ENCODE measurements at places on chromosomes 6 and 20. TPM values are rescaled to one million over a fixed set of nuclear protein-coding genes. Genes with fewer than 3 reads are reported as not detected.
A peak's percentile ranks its signal among the peaks of the same experiment; 100 is the strongest.

GRCh38 chr20:33716498-33716897 lies 3.6 kb downstream of the PXMP4 start:
- no peaks in the 10 kb centered on the region for H3K27me3 ChIP-seq
- no peak overlapping the region for H3K27ac ChIP-seq
- no peak overlapping the region for H3K4me3 ChIP-seq
- peaks cover 10% of the 10 kb centered on the region for H3K4me1 ChIP-seq
- H3K36me3 ChIP-seq = peaks cover 33% of the 10 kb centered on the region

GRCh38 chr6:95501032-95501904 lies 76.1 kb upstream of the MANEA start:
- DNase-seq = no peak
- H3K4me3 ChIP-seq = no peak overlapping the region
- no peak overlapping the region for H3K27ac ChIP-seq
- H3K27me3 ChIP-seq = no peaks in the 10 kb centered on the region
- no peaks in the 10 kb centered on the region for H3K4me1 ChIP-seq

DNA sequence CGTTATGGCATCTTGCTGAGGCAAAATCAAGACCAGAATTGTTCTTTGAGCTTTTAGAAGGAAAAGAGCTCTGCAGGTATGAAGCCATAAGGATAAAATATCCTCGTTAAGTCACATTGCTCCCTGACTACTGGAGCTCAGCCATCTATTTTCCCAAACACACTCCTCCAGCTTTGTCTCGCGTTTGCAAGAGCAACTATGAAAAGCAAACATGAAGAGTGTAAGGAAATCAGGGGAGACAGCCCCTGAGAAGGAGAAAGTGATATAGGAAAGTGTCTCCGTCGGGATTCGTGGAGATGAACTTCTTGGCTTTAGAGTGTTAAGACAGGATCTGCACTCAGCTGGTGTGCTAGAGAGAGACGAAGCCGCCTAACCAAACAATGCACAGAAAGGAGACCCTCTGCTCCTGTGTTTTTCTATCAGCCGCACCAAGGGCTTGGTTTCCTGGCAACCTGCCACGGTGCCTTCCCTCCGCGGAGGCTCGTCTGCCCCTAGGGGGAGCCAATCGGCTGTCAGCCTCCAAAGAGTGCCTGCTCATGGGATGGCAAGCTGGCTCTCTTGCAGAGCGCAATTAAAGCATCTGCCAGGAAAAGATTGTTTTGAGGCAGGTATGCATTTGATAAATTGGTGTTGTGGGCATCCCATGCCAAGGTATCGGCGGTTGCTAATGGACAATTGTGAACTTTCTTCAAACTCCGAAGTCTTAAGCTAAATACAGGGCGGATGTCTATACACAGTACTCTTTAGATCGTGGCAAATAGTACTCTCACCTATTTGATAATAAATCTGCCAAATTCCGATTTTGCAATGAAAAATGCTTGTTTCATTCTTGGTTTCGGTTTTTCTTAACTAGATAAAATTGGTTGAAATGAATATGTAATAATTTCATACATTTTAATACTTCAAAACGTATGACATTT lies 603.2 kb downstream of the RNF144B start:
- peak; percentile 77 for DNase-seq
- H3K4me3 ChIP-seq = no peak overlapping the region
- no peaks in the 10 kb centered on the region for H3K36me3 ChIP-seq
- H3K27ac ChIP-seq = no peak overlapping the region
- no peaks in the 10 kb centered on the region for H3K27me3 ChIP-seq

GRCh38 chr6:168600381-168600780 lies 159.4 kb downstream of the SMOC2 start:
- H3K36me3 ChIP-seq = peaks cover 2% of the 10 kb centered on the region
- H3K4me3 ChIP-seq = no peak overlapping the region
- H3K27ac ChIP-seq = no peak overlapping the region
- DNase-seq = peak; percentile 39

Gene PRR18
- total RNA-seq = not detected

- H3K27me3 ChIP-seq = no peaks in the 10 kb centered on the region
- peak within 1 kb of the TSS; percentile 98 for H3K4me3 ChIP-seq
- peak within 1 kb of the TSS; percentile 97 for H3K27ac ChIP-seq
- DNase-seq = peak; percentile 98
Observed at GRCh38 chr20:32357869-32358631, at the start of gene ASXL1. Gene ASXL1, plus strand, starts transcription at chr20:32358331. Its CDS starts 445 bp downstream, at chr20:32358776.

- no peaks in the 10 kb centered on the region for H3K27me3 ChIP-seq
- no peak overlapping the region for H3K27ac ChIP-seq
- H3K4me1 ChIP-seq = no peaks in the 10 kb centered on the region
Observed at GRCh38 chr6:24019830-24020229, 106.2 kb upstream of the NRSN1 start.

DNA sequence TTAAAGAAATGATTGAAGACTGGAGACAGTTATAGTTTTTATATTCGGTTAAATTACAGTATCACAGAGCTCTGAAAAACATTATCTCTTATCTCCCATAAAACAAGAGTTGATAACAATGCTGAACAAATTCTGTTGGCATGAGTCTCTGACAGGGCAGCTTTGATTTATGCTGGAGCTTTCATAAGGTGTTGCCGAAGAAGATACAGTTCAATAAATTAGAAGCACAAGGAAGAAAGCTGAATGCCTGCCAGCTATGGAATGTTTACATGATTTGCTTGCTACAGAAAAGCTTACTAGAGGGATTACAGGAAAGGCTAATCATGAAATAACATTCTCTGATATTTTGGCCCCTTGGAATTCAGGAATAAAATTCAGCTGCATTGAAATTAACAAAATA lies 431.9 kb upstream of the GJE1 start:
- no peak overlapping the region for H3K27ac ChIP-seq
- no peaks in the 10 kb centered on the region for H3K36me3 ChIP-seq
- no peak for DNase-seq
- no peaks in the 10 kb centered on the region for H3K27me3 ChIP-seq
- H3K4me3 ChIP-seq = no peak overlapping the region

DNA sequence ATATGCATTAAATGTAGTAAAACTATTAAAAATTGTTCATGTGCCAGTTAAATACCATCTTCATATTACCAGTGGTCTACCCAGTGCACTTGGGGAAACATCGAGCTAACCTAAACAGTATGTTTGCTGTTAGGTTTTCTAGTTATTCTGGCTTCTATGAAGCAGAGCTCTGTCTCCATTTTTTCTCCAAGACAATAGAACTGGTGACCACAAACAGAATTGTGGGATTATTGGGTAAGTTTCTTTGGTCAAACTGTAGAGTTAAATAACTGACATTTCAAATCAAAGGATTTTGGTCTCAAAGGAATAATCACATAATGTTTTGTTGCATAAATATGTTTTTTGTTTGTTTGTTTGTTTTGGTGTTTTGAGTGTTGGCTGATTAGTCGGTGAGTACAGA lies 40.5 kb upstream of the EDN3 start:
- no peaks in the 10 kb centered on the region for H3K4me1 ChIP-seq
- peaks cover 4% of the 10 kb centered on the region for H3K27me3 ChIP-seq
- H3K27ac ChIP-seq = no peak overlapping the region

DNA sequence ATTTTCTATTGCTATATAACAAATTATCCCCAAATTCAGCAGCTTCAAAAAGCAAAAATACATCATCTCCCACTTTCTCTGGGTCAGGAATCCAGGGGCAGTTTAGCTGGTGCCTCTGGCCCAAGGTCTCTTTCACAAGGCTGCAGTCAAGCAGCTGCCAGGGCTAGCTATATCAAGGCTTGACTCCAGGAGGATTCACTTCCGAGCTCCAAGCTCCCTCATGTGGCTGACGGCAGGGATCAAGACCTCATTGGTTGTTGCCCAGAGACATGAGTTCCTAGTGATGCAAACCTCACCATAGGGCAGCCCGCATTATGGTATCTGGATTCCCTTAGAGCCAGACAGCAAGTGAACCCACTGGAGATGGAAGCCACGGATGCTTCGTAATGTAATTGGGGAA lies 1.3 kb upstream of the VNN1 start:
- no peaks in the 10 kb centered on the region for H3K27me3 ChIP-seq
- H3K27ac ChIP-seq = no peak overlapping the region
- no peak for DNase-seq
- no peak overlapping the region for H3K4me3 ChIP-seq

- no peaks in the 10 kb centered on the region for H3K27me3 ChIP-seq
- H3K27ac ChIP-seq = no peak overlapping the region
- H3K4me1 ChIP-seq = no peaks in the 10 kb centered on the region
- H3K36me3 ChIP-seq = no peaks in the 10 kb centered on the region
Observed at GRCh38 chr6:45369870-45370269, 7.9 kb downstream of the SUPT3H start.

DNA sequence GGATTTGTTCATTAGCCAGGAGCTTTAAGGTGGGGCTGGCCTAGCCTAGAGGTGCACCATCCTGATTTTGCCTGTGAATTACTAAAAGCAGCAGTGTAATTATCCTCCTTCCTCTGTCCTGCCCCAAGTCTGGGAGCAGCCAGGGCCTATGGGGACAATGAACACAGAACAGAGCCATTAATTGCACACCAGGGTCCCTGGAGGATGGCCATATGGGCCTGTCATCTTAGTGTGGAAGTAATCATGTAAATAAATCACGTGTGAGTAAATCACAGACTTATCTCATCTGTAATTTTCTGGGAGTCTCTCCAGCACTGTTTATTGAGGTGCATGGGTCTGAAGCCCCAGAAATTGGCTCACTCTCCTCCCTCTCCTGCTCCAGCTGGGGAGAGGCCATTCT lies 176.3 kb downstream of the LRFN2 start:
- H3K4me1 ChIP-seq = no peaks in the 10 kb centered on the region
- H3K36me3 ChIP-seq = no peaks in the 10 kb centered on the region
- H3K27me3 ChIP-seq = no peaks in the 10 kb centered on the region
- H3K4me3 ChIP-seq = no peak overlapping the region
- H3K27ac ChIP-seq = no peak overlapping the region
- peak; percentile 34 for DNase-seq

Gene SPATA25
- total RNA-seq = 7.5 TPM

Measured in sigmoid colon (tissue), 7 donors.